ENCODE measurements at places on chromosomes 7 and 10. TPM values are rescaled to one million over a fixed set of nuclear protein-coding genes. Genes with fewer than 3 reads are reported as not detected.

GRCh38 chr10:34364253-34365037 is 450.7 kb downstream of the PARD3 start:
- DNase-seq: no peak

DNA sequence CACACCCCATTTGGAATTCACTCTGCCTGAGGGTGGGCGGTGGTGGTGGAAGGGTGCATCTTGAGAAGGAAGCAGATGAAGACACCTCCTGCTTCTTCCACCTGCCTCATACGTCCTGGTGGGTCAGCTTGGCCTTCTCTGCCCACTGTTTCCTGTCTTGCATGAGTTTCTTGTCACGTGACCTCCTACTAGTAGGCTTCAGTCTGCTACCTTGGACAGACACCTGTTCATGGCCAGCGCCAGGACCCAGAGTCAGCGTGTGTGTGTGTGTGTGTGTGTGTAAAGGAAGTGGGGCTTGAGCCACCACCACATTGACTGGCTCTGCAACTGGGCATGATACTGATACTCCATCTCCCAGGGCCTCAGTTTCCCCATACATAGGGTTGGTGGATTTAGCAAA is 17.1 kb upstream of the VPS37D start:
- peak; percentile 38 for DNase-seq

- peak; percentile 49 for DNase-seq
Measured at GRCh38 chr7:954330-955238, at the start of gene ADAP1. TSS of gene ADAP1 (minus strand) at chr7:954680. CDS start at chr7:954477, 203 bp downstream.

- no peak for DNase-seq
Measured at GRCh38 chr7:137454767-137455166, 111.2 kb upstream of the PTN start.

DNA sequence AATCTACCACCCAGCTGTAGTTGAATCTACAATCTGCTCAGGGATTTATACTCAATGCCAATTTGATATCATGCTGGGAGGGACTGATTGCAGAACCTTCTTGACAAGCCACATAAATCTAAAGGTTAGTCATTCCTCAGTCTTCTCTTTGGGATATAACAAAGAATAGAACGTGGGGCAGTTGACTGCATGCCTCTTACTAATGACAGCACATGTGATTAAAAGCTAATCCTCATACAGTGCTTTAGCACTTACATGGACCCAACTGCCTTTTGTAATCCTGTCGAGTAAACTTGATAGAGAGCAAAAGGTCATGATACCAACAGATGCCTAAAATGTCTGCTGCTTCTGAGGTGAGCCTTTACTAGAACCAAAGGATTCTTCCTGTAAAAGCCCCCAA is 12.3 kb downstream of the KLHL7 start:
- no peak for DNase-seq

DNA sequence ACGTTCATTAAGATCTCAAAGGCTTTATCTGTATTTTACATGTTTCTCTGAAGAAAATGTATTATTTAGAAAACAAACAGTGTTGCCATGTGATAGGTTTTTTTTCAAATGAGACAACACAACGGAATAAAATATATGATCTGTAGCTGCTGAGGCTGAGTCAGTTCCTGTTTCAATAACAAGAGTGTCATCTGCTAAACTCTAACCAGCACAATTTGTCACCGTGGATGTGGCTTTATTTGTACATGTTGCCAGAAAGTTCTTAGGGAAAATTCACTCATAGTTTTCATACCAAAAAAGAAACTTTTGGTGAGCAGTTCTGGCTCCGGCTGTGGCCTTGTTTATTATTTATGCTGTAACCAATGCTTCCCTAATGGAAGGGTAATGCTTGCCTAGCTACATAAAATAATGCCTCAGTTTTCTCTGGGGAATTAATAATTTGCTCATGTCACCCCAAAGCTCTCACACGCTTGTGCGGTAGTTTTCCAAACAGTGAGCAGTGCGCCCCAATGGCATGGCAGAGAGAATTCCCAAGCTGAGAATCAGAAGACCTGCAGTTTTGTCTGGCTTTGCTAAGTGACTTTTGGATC is 20.3 kb upstream of the KLF6 start:
- peak; percentile 45 for DNase-seq

GRCh38 chr10:121231079-121231478 is 367.2 kb downstream of the FGFR2 start:
- no peak for DNase-seq

- DNase-seq: no peak
Measured at GRCh38 chr7:47582764-47583738, 1.1 kb upstream of the TNS3 start.

DNA sequence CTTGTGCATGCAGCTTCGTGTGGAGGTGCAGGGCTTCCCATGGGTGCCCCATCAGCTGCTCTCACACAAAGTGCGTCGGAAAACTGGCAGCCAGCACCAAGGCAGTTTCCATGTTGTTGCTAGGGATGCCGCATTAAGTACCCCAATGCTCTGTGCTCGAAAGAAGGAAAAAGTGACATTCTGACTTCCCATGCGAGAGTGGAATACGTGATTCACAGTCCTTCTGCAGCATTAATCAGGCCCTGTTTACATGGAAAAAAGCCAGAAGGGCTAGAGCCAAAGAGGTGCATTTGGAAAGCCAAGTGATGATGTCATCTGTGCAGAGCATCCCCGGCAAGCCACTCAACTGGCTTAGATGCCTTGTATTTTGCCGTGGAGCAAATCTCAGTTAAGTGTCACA is 258.3 kb downstream of the GATA3 start:
- no peak for DNase-seq

GRCh38 chr10:101828766-101829551 is 10.7 kb upstream of the OGA start:
- DNase-seq: peak; percentile 2

DNA sequence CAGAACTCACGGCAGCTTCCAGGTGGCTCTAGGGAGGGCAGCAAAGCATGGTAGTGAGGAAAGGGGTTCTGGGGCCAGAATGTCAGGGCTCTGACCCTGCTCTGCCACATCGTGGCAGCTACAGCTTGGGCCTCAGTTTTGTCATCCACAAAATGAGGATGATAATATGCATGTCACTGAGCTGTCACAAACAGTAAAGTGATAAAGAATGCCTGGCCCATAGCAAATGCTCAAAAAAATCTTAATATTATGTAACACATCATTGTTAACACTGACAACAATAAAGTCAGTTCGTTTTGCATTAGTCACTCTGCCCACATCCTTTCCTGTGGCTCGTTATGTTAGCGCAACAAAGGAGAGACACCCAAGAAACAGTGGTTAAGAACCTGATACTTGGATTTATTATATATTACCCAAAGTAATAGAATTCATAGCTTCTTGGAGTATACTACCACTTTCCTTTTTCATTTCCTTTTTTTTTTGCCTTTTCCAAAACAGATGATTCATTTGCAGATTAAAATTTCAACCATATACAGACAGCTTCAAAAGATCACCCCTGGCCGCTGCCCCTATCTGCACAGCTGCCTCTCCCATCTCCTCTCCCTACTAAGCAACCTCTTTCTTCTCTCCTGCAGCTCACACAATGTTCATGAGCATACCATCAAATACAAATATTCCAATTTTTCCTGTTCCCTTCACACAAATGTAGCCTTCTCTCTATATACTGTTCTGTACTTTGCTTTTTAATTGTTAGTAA is 45.5 kb upstream of the DDC start:
- no peak for DNase-seq

Gene ABCB4
- 0.27 TPM for total RNA-seq

Gene CNPY1
- total RNA-seq: not detected

Gene NACAD
- total RNA-seq: 0.02 TPM

Gene ITPRIP
- 28.5 TPM for total RNA-seq

Gene CAMK2G
- 32.6 TPM for total RNA-seq

Gene NKX2-3
- not detected for total RNA-seq

Gene BTBD16
- total RNA-seq: not detected

All from K562 (cell line).